Stimulated activated naive CD8-positive, alpha-beta T cell treated with anti-CD3 and anti-CD28 coated beads, Interleukin-15, amount 100 ng/mL, for 72 hours (primary cell): ENCODE measurements at places on chromosomes 6 and 20.
A peak's percentile ranks its signal among the peaks of the same experiment; 100 is the strongest.

DNA sequence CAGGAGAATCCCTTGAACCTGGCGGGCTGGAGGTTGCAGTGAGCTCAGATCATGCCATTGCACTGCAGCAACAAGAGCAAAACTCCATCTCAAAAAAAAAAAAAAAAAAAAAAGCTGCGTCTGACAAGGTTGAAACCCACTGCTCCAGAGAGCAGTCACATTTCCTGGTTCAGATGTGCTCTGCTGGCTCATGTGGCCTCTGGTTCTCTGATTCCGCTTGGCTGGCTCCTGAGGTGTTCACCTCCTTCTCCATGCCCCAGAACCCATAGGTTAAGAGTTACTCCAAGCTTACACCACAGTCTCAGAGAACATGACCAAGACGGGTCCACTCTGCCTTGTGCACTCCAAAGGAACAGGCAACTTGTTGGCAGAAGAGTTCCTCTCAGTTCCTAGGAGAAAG lies 8.8 kb upstream of the CNR1 start:
- DNase-seq, result no peak

DNA sequence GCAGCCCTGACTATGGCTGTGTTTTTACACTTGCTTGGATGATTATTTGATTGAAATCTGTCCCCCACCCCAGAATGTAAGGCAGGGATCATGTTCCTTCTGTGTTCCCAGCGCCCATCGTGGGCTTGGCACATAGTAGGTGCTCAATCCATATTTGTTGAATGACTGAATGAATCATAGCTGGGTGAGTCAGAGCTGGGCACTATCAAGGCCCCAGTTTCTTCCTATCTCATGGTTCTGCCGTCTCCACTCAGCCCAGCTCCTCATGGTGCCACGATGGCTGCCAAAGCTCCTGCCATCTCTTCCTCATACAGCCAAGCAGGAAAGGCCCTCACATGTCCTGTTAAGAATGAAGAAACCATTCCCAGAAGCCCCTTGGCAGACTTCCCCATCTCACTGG lies 29.0 kb downstream of the CEBPB start:
- DNase-seq, result no peak

DNA sequence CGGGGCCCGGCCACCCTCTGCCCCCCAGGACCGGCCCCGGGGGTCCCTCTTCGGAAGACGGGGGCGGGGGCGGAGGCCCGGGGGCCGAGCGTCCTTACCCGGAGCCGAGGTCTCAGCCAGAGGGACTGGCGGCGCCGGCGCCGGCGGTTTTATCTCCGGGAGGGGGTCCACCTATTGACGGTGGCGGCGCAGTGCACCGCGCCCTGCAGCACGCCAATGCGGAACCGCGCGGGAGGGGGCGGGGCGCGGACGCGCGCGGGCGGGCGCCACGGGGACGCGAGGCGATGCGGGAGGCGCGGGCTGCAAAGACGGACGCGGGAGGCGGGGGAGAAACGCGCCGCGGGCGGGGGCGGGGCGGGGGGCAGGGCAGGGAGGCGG lies at the start of gene EEF1A2:
TSS of gene EEF1A2 (minus strand) at position 124 of the 378 bp plus-strand sequence. CDS start 1,320 bp downstream, outside the sequence.
- DNase-seq, result no peak

GRCh38 chr6:127587875-127588274 lies 10.9 kb downstream of the C6orf58 start:
- DNase-seq, result no peak

- no peak for DNase-seq
Measured at GRCh38 chr6:106466211-106466610, 105.7 kb downstream of the CRYBG1 start.

DNA sequence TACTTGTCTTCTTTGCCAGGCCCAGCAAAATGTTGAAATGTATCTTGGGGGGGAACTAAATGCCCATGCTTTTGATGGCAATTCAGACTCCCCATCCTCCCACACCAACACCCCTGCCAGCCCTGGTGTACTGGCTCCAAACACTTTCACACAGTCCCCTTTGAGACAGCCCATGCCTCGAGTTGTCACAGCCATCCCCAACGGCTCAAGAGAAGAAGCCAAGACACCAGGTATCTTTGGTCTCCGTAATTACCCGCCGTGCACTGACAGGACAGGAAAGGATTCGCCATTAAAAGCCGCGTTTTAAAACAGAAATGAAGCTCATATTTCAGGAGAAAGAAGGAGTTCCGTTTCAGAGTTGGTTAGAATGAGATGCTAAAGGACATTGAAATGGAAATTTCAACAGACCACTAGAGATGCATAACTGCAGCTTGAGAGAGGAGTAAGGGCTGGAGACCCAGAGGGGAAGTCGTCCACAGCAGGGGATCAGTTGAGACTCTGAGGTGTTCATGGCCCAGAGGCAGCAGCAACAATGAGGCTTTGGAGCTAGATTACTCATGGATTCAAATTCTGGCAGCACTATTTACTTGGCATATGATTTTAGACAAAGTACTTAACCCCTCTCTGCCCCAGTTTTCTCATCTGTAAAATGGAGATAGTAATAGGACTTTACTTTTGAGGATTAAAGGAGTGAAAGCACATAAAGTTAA lies 63.5 kb upstream of the ADGRF1 start:
- DNase-seq, result no peak

- no peak for DNase-seq
Measured at GRCh38 chr20:49795135-49795424, 17.5 kb upstream of the SLC9A8 start.

GRCh38 chr20:23125625-23126191 lies 39.6 kb upstream of the CD93 start:
- no peak for DNase-seq

- no peak for DNase-seq
Measured at GRCh38 chr20:50877232-50877743, 53.9 kb downstream of the ADNP start.

DNA sequence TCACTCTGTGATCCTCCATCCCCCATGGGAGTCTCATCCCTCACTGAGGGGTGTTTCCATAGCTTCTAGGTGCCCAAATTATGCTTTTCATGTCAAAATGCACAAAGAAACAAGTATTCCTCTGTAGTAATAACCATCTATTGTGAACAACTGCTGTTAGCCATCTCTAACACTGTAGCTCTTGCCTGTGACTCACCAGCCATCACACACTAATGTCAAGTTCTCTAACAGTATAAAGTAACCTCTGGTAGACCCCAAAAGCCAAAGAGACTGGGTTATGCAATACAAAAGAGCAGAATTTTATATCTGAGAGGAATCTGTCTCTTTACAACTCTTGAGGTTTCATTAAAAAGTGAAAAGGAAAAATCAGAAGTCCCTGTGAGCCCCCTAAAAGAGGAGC lies 25.4 kb upstream of the IYD start:
- no peak for DNase-seq

GRCh38 chr20:16978497-16978896 lies 230.3 kb downstream of the OTOR start:
- DNase-seq, result no peak

- DNase-seq, result peak; percentile 49
Measured at GRCh38 chr6:144285798-144286502, 815 bp downstream of the UTRN start.

DNA sequence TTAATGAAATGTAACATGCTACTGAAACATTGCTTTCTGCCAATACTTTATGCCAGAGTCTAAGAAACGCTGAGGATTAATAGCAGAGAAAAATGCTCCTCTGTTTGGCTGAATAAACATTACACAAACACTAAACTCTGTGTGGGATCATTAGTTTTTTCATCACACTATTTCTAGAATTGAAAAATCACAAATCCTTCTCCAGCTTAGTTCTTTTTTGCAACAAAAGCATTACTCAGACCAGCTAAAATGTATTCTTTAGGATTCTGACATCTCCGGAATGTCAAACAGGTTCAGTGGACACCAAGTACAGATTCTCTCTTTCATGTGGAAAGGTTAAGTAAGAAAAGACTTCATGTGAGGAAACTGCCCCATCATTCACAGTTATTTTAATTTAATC lies 226.9 kb downstream of the SIM1 start:
- DNase-seq, result no peak
